Lung microvascular endothelial cell (primary cell): ENCODE measurements at places on chromosomes 2 and 18.

DNA sequence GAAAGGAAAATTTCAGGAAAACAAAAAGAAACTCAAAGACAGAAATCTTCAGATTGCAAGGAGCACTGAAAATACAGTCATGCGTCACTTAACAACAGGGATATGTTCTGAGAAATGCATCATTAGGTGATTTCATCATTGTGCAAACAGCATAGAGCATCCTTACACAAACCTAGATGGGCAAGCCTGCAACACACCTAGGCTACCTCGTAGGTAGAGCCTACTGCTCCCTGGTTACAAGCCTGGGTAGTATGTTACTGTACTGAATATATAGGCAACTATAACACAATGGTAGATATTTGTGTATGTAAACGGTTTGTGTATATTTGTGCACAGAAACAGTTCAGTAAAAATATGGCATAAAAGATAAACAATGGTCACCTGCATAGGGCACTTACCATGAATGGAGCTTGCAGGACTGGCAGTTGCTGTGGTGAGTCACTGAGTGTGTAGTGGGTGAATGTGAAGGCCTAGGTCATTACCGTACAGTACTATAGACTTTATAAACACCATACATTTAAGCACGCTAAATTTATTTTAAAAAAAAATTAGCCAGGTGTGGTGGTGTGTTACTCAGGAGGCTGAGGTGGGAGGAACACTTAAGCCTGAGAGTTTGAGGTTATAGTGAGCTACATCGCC, 33.4 kb downstream of the SFXN5 start:
- DNase-seq, result no peak

DNA sequence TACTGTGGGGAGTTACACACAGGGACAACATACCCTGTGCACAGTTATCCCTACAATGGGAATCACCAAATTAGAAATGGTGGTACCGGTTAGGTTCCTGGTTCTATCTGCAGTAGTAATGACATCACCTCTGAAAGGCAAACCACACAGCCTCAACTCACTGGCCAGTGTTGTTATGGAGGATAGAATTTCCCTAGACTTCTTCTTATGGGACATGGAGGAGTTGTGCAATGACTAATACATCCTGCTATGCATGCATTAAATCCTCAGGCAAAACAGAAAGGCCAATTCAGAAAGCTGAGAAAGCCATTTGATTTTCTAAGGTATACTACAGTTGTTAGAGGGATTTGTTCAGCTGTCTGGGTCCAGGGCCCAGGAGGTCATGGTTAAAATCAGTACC, 439.3 kb downstream of the TMX3 start:
- no peak for DNase-seq

DNA sequence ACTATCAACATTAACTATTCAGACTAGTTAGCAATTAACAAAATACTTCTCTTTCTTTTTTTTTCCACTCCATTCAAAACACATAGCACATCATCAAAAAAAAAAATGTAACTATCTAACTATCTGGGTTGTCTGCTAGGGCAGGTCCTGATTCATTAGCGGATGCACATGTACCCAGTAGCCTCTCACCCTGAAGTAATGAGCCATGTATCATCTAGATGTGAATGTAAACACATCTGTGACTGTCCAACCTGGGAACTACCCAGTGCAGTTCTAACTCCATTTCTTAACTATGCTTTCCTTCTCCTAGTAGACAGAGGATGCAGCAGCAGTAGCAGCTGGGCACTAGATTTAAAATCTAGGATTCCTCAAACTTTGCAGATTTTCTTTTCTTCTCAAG, 183.1 kb upstream of the PIK3C3 start:
- DNase-seq, result no peak

DNA sequence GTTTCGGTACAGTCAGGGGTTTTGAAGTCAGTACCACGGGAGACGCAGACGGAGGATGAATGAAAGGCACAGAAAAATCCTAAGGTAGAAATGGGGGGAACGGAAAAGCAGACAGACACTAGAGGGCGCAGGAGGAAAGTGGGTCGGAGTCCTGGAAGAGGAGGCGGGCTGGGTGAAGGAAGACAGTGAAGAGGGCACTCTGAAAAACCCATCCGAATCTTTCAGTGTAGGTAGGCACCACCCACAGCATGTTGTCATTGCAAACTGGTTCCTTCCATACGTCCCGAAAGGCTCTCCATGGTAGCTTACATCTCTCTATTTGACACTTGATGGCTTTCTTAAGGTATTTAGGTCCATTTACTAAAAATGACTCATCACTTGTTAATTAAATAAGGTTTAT, 18.5 kb upstream of the ZNF236 start:
- peak; percentile 44 for DNase-seq

GRCh38 chr2:62744603-62745002, 39.1 kb downstream of the EHBP1 start:
- no peak for DNase-seq

DNA sequence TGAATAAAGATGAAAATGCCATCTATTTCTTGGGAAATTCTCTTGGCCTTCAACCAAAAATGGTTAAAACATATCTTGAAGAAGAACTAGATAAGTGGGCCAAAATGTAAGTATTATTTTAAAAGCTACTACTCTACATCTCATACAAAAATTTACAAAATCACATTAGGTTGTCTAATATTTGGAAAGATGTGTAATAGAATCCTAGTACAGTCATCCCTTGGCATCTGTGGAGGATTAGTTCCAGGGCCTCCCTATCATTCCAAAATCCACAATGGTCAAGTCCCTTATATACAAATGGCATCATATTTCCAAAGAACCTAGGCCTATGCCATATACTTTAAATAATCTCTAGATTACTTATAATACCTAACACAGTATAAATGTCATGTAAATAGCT, 41.2 kb downstream of the KYNU start:
- no peak for DNase-seq

DNA sequence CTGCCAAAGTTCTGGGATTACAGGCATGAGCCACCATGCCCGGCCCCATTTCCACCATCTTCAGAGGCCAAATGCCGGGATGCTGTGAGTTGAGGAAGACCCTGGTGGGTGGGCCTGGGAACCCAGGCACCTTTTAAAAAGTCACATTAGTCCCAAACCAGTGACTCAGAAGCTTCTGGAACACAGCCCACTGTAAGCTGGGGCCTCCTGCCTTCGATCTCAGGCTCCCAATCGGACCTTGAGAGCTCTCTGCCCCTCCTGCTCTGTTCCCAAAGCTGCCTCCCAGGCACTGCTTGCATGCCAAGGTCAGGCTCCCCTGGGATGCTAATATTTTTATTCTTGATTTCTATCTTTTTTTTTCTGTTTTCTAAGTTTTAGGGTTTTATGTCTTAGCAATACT, 4.2 kb downstream of the ADCY3 start:
- no peak for DNase-seq

DNA sequence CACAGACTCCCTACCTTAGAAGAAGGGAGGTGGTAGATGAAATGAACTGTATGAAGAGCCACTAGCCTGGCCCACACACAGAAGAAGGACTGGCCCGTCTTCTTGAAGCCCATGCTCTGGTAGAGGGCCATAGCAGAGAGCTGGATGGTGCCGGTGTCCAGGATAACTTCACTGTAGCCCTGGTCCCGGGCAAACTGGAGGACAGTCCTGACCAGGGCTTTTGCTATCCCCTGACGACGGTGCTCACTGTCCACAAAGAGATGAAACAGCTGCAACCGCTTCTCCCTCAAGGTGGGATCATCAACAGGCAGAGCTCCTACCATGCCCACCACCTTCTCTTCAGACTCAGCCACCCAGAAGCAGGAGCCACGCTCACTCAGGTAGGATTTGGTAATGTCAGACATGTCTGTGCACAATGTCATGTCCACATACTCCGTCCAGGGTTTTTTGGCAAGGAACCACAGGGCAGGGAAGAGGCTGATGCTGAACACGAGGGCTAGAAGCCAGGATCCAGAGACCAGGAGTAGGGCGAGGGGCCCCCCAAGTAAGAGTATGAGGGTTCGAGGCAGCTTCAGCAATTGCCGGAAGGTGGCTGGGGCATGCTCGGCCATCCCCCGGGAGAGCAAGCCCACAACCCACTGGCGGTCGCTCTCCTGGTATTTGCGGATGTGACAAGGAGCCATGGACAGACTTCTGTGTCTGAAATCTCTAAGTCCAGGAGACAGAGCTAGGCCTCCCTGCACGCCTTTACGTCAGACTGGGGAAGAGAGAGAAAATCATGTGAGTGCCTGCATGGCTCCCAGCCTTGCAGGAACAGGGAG, 1.1 kb downstream of the NAT8 start:
- DNase-seq, result no peak

DNA sequence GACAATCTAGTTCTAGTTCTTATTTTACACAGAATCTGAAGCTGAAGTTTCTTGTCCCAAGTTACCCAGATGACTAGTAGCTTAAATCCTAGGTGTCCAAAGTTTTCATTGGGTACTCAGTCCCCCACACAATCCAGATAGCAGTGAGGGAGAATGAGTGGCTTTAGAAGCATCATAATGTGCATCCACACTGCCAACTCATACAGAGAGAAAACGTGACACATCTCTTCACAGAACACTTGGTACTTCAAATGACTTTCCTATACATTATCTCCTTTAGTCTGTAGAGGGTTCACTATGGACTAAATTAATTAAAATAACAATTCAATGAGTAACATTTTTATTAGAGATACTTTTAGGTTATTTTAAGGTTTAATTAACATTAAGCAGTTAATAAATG, 45.2 kb downstream of the STRADB start:
- DNase-seq, result no peak

DNA sequence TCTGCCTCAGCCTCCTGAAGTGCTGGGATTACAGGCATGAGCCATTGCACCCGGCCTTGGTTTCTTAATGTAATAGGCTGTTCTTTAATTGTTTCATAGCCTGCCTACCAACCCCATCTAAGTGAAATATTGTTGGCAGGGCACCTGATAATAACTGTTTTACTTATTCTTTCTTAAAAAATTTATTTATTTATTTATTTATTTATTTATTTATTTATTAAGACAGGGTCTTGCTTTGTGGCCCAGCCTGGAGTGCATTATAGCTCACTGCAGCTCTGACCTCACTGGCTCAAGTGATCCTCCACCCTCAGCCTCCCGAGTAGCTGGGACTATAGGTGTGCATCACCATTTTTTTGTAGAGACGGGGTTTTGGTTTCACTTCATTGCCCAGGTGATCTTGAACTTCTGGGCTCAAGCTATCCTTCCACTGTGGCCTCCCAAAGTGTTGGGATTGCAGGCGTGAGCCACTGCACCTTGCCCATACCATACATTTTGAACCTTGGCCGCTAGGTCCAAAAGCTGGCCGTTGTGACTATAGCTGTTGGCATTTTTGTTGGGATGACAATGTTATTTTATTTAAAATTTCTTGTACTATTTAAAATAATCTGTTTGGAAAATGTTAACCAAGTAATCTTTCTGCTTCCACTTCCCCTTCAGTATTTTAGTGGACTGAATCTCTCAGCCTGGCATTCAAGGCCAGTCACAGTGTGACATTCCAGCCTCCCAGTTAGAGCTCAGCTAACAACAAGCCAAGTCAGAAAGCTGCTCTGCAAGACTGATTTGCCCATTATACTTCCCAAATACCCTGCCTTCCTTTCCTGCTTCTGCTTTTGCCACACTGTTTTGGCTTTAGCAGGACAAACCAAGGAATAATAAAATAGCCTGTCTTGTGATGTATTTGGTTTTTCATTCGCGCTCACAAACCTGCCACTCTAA, 52.4 kb downstream of the BABAM2 start:
- no peak for DNase-seq

DNA sequence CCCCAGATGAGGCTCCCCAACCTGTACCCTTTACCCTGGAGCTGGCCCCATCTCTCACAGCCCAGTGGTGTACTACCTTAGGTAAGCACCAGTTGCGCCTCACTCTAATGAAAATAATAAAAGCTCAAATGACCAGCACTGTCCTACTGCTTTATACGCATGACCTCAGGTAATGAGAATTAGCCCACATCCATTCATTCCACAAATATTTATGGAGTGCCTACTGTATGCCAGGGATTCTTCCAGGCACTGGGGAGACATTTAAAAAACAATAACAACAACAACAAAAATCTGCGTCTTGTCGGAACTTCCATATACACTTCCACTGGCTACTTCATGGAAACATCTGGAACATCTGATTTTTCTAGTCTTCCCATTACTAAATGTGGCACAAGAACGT, 20.8 kb downstream of the HPCAL1 start:
- no peak for DNase-seq

DNA sequence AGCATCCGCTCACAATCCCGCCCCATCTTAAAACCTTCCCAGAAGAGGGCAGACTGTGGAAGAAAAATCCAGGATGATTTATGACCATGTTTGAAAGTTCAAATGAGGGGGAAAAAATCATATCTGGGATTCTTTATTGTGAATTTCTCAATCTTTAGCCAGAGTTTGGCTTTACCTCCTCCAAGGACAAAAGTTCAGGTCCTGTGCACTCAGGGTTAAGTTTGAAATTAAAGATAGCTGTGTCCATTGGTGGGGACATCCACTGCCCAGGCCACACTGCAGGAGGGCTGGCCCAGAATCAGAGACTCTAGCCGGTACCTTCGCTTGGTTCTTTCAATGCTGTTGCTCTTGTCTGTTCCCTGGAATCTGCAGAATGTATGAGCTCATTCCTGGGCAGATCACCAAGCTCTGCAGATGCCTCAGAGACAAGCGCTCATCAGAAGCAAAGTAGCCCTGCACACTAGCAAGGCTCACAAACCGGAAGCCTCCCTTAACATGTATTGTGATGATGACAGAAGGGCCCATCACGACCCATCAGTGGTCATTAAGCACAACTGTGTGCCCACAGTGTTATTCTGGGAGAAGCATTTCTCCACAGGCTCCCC, 375.3 kb upstream of the KLHL29 start:
- DNase-seq, result no peak

DNA sequence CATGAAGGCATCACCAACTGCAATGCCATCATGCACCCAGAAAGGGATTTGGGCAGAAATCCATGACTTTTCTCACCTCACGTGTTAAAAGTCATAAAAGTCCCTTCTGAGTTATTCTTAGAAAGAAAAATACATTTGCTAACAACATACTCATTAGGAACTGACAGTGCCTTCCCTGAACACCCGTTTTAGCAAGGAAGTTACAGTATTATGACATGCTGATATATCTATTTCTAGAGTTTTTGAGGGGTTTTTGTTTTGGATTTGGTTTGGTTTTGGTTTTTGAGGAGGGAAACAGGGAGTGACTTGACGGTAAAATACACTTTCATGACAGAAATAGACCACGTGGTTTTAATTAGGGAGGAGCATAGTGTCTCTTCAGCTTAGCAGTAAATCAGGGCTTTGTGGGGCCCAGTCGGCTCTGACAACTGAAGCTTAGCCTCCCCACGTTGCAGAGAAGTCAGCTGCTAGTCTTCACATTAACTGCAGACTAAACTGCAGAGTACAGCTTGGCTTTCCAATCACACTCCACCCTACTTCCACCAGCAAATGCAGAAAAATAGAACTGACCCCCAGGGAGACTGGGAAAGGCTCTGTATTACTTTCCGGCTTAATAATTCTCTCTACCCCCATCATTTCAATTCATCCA, 141.4 kb downstream of the FAM124B start:
- DNase-seq, result no peak

DNA sequence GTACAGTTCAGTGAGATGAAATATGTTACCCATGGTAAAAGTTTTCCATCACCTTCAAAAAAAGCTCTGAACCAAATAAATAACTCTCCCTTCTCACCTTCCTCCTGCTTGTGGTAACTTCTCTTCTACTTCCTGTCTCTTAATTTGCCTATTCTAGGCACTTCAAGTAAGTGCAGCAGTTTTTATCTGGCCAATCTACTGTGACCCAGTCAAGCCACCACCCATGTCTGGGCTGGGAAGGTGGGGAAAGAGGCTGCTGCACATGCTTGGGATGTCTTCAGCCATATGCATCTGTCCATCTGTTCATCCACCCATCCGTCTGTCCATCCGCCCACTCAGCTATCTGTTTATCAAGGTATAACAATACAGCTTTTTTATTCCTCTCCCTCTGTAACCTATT, 31.6 kb downstream of the ZNF532 start:
- no peak for DNase-seq
